ENCODE measurements at places on chromosomes 7 and 10. TPM values are rescaled to one million over a fixed set of nuclear protein-coding genes. Genes with fewer than 3 reads are reported as not detected.
A peak's percentile ranks its signal among the peaks of the same experiment; 100 is the strongest.

DNA sequence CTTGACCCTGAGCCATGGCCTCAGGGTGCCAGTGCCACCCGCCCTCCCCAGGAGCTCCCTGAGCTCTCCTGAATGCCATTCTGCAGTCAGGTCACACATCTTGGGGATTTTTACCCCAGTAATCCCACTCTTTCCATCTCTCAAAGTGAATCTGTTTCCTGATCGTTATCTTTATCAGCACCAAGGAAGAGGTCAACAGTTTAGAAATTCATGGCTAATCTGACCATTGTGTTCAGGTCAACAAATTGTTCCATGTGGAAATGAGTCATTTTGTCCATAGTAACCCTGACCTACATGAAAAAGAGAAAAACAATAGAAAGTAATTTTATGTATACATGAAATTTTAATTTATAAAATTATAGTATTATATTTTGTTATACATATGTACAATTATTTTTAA lies 28.8 kb upstream of the ZNF488 start:
- peak; percentile 39 for DNase-seq

- no peak for DNase-seq
These were observed 411.0 kb upstream of the DPP6 start for GRCh38 chr7:153641199-153641598.

GRCh38 chr10:90032519-90032918 lies 331.1 kb downstream of the KIF20B start:
- DNase-seq, result no peak

DNA sequence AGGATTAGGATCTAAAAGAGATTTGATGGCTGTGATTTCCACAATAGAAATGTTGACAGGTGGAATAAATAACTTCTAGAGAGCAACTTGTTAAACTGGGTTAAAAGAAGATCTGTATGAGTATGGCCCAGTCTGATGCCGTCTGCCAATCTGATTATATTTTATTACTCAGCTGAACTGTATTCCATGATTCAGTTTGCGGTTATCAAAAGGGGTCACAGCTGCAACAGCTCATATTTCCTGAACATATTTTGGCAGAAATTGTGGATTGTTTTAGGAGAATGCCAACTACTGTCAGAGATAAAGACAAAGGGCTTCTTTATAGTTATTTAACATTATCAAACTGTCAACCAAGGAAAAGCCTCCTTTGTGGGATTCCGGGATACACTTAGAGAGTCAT lies 244.8 kb upstream of the MINDY3 start:
- DNase-seq, result no peak

GRCh38 chr7:106064316-106064715 lies 47.8 kb downstream of the SYPL1 start:
- no peak for DNase-seq

- DNase-seq, result peak; percentile 35
These were observed 12.4 kb downstream of the PAPOLB start for GRCh38 chr7:4849390-4849789.

DNA sequence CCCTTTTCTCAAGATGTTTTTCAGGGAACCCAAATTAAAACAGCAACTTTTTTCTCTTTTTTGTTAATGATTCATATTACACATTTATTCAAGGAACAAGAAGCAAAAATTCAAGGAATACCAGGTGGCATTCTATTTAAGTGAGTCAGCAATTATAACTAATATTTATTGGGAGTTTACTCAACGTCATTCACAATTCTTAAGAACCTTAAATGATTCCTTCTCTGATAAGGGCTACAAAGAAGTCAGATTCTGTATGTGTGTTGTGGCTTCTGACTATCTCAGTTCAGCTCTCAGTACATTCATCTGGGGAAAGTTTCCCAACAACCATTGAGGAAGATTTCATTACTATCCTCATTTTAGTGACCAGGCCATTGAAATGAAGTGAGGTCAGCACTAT lies 470.7 kb upstream of the AKR1E2 start:
- DNase-seq, result no peak

GRCh38 chr10:93849593-93849992 lies 44.2 kb upstream of the SLC35G1 start:
- DNase-seq, result no peak

DNA sequence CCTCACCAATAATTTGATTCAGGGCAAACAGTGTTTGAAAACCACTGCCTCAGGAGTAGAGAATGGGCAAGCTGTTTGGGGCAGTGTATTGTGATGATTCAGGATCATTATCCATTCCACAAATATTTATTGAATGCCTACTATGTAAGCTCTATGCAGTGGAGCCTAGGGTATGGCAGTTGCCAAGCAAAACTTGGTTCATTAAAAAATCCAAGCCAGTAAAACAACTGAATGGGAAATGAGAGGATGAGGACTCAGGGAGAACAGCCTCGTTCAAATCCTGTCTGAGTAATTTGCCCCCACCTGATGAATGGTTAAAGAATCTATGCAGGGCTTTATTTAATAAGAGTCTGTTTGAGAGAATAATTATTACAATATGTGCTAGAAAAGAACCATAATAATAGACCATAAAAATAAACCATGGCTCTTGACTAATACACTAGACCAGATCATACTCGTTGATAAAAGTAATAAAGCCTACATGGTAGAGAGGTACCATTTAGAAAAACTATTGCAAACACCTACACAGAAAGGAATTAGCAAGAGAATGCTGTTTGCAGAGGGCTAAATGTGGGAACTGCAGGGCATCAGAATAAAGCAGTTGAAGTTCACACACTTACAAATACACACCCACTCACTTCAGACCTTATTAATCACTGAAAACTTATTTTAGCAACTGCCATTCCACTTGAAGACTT lies 71.7 kb downstream of the CREB5 start:
- DNase-seq, result no peak

- DNase-seq, result no peak
These were observed 644.4 kb upstream of the IGFBP3 start for GRCh38 chr7:46565253-46566096.

DNA sequence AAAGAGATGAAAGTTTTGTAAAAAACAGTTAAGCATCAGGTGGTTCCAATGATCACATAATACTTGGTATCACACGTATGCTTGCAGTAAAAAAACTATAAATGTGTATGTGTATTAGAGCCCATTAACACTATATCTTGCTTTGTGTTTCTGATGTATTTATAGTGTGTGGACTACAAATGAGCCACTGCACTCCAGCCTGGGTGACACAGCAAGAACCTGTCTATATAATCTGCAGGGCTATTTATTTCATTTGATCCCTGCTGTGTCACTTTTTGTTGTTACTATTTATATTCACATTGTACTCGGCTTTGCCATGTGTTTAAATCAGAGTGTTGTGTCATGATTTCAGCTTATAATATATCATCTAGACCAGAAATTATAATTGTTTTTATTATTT lies 487.8 kb upstream of the TEX47 start:
- DNase-seq, result no peak

DNA sequence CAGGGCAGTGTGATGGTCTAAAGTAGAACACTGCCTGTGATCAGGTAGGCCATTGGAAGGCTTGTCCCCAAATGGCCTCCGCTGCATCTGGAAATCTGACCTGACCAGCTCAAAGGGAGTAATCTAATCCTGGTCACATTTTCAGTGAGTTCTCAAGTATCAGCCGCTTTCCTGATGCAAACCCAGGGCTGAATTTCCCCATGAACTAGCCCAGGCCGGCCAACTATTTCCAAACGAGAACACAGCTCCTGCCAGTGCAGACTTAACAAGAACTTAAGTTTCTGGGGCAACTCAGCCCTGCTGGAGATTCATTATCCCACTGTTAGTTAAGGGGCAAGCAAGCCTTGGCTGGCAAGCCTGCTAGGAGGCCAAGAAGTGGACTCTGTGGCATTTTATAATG lies 59.6 kb upstream of the FAM180A start:
- no peak for DNase-seq

DNA sequence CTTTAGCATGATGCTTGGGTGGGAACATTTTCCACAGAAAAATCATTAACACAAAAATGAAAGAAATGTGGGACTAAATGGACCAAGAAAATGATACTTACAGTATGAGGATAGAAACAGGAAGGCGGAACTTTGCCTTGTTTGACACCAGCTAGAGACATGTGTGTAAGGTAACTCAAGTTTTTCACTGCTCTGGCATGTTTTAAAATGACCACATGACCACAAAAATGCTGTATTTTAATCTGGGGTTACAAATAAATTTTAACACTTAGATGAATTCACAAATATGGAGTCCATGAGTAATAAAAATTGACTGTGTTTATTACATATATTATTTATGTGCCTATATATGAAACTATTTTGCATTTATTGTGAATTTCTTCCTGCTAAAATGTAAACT lies 100.9 kb upstream of the PHYHIPL start:
- DNase-seq, result no peak

DNA sequence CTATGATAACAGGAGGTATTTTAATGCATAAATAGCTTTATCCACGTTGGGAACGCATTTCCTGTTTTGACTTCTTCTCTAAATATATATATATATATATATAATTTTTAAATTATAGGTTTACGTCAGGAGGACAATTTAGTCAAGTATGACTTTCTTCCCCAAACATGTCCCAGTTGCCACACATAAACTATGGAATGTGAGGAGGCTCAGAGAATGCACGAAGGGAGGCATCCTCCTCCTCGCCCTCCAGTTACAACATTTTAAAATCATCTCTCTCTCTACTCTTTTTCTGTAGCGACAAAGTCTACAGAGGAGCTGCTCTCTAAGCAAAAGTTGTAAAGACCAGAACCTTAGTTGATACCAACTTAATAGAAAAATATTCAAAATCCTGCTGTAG lies 106.9 kb upstream of the LYZL1 start:
- DNase-seq, result no peak

GRCh38 chr10:51711519-51711891 lies 12.1 kb upstream of the CSTF2T start:
- DNase-seq, result peak; percentile 41

GRCh38 chr10:31623466-31623865 lies 304.4 kb downstream of the ZEB1 start:
- DNase-seq, result peak; percentile 94

DNA sequence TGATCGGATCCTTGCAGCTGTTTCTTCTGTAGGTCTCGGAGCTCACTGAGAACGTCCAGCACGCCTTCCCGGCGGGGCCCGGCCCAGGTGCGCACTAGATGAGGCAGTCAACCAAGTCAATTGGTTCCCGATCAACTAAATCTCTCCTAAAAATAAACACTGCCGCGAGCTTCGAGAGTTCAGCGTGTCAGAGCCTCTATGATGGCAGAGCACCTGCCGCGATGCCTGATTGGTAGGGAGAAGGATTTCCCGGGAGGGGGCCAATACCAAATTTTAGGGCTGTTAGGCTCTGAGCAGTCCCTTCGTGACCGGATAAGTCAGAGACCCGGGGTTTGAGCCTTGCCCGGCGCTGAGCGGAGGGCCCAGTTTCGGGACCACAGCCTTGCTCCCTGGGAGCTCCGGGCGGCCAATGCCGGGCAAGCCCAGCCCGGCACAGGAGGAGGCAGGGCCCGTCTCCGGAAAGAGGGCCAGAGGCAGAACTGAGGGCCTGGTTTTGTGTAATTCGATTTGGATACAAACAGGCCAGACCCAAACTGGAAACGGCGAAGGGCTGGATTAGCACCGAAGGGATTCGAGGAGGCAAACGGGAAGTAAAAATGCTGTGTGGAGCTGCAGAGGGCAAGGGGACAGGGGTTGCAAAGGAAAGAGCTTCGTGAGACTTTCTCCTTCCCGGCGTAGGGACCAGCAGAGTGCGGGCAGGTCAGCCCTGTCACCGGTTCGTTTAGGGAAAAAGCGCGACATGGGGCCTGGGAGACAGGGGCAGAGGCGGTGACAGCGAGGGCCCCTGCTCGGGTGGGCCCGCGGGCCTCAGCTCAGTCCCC lies 569 bp downstream of the SLC26A5 start:
- DNase-seq, result peak; percentile 4

DNA sequence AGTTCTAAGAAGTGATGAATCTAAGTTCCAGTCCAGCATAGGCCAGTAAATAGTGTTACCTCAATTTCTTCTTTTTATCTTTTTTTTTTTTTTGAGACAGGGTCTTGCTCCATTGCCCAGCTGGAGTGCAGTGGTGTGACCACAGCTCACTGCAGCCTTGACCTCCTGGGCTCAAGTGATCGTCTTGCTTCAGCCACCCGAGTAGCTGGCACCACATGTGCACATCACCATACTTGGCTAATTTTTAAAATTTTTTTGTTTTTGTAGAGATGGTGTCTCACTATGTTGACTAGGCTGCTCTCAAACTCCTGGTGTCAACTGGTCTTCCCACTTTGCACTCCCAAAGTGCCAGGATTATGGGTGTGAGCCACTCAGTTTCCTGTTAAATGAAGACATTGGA lies 126.6 kb upstream of the LYZL2 start:
- no peak for DNase-seq

DNA sequence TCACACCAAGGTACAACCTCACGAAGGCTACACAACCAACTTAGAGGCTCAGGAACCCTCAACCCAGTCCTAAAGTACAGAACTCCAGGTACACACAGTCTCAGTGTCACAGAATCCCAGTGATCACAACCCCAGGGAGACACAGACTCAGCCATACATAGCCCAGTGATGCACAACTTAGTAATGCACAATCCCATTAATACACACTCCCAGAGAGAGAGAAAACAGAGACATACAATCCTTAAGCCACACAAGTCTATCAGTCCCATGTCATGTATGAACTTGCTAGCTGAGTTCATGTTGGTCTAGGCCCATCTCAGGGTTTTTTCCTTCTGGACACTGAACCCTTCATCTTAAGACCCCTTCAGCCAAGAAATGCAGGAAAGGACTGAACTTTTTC lies 4.6 kb downstream of the KCNIP2 start:
- DNase-seq, result no peak

- no peak for DNase-seq
These were observed 31.7 kb downstream of the TRIM24 start for GRCh38 chr7:138491612-138492386.

DNA sequence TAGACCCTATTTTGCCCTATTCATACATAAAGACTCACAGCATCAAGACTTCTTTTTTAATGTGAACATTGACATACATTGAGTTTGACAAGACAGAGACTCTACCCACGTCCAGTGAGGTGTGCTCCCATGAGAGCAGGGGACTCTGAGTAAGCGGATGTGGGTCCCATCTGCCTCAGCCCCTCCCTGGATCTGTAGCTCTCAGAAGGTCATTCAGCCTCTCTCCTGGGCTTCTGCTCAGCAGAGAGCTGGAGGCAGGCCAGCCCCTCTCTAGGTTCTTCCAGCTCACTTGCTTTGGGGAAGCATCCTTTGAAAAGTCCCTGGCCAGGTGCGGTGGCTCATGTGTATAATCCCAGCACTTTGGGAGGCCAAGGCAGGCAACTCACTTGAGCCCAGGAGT lies 146.9 kb upstream of the ZMIZ1 start:
- no peak for DNase-seq

DNA sequence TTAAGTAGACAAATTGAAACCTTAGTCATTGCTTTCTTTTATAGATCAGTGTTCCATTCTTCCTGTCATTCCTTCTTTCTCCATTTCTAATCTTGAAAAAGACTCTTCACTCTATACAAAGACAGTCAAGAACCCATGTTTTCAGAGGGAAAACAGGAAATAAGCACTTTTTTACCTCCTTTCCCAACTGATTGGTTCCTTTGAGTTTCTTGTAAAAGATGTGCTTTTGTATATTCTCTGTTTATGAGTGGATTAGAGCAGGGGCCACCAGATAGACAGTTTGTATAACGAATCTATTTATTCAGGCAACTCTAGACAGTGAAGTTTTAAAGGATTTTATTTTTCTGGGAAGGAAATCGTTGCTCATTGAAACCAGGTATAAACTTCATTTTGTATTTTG lies 49.8 kb downstream of the SHOC2 start:
- no peak for DNase-seq

- no peak for DNase-seq
These were observed at the start of gene SYNPO2L for GRCh38 chr10:73655990-73656298. TSS of gene SYNPO2L (minus strand) at chr10:73656029. CDS start at chr10:73655922, 107 bp downstream.

C10orf53 gene
- not detected for total RNA-seq

MMRN2 gene
- total RNA-seq, result 5.1 TPM

RELN gene
- 7.5 TPM for total RNA-seq

HOXA5 gene
- 2.4 TPM for total RNA-seq

ANXA8L1 gene
- total RNA-seq, result not detected

ANKRD61 gene
- not detected for total RNA-seq

Measured in fibroblast of the aortic adventitia (primary cell).